Right atrium auricular region (tissue), 2 donors: ENCODE measurements at places on chromosomes 6 and 20. TPM values are rescaled to one million over a fixed set of nuclear protein-coding genes. Genes with fewer than 3 reads are reported as not detected.

The PMEPA1 gene
- total RNA-seq: 12.5 TPM

The TSPO2 gene
- not detected for total RNA-seq

The SIRPA gene
- 32.4 TPM for total RNA-seq

The GOPC gene
- 24.7 TPM for total RNA-seq

DNA sequence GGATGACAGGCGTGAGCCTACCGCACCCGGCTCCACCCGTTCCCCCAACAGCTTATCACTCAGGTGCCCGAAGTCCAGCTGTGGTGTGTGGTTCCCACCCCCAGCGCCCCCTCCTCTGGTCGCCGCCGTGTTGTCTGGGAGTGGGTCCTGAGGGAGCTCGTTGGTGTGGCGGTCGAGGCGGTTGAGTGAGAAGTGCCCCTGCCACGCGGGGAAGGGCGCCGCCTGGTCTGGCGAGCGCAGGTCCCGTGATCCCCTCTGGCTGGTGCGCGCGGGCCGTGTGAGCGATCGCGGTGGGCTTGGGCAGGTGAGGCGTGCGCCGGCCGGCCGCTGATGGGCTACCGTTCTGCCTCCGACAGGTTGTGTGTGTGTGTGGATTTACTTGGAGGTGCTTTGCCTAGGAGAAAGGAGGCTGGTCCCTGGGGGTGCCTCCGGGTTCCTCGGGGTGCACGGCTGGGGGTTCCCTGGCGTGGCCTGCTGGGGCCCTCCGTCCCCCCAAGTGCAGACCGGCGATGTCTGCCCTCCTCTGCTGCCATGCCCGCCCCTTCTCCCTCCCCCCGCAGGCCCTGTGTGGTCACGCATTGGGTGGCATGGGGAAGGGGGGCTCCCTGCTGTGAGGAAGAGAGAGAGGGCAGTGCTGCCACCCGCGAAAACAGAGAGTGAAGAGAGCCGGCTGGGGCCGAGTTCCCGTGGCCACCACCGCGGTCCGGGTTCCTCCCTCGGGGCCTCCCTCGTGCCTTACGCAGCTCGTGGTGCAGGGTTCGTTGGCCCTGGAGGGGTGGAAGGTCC lies 336.0 kb upstream of the DEFB115 start:
- DNase-seq: no peak

DNA sequence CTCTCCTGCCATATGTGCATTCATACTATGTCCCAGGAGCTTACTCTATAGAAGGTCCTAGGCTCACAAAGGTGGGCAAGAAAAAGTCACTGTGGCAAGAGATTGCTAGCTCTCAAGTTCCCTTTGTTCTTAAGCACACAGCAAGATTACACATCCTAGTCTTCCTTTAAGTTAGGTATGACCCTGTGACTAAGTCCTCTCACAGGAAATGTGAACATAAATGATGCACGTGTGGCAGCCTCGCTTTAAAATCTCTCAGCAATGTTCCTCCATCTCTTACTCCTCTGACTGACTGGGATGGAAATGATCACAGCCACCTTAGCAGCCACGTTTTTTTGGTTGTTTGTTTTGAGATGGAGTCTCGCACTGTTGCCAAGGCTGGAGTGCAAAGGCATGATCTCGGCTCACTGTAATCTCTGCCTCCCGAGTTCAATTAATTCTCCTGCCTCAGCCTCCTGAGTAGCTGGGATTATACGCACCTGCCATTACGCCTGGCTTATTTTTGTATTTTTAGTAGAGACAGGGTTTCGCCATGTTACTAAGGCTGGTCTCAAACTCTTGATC lies 35.7 kb upstream of the HAO1 start:
- no peak for DNase-seq

GRCh38 chr6:97347111-97347510 lies 64.1 kb upstream of the MMS22L start:
- no peak for DNase-seq

DNA sequence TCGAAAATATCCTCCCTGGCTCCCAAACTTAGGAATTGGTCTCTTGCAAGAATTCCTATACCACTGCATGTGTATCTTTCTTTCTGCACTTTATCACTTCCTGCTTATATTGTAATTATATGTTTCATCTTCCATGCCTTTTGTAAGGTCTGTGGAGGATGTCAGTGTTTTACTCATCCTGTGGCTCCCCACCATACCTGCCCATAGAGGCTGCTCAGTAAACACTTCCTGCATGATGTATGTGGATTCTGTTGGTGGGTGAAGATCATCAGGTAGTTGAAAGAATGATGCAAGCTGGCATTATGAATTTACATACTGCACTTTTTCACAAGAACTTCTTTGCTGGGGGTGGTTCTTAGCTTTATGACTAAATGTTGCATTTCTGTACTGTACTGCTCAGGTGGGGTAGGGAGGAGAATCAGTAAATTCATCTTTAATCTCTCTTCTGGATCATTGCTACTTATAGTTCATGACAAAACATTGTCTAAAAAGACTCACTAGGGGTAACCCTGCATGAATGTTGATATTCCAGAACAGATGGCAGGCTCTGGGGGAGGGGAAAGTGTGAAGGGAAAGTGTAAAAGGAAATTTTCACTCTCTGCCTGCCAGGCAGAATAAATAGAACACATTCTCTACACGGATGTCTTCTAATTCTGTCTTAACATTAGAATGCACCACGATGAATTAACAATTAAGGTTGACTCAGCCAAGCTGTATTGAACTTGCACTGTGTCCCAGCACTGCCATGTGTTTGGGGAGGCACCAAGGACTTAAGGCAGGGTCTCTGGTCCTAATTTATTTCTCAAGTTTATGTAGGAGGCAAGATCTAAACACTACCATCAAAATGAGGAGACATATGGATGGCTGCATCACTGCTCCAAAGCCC lies 36.0 kb upstream of the KLHL31 start:
- no peak for DNase-seq
